ENCODE measurements at places on chromosomes 2 and 18. TPM values are rescaled to one million over a fixed set of nuclear protein-coding genes. Genes with fewer than 3 reads are reported as not detected.

Gene CACNB4
- 0.56 TPM for total RNA-seq

Gene GKN1
- total RNA-seq = not detected

Gene SCYGR7
- not detected for total RNA-seq

Gene CHRNG
- not detected for total RNA-seq

Gene NIF3L1
- total RNA-seq = 13.3 TPM

Gene RAX
- not detected for total RNA-seq

DNA sequence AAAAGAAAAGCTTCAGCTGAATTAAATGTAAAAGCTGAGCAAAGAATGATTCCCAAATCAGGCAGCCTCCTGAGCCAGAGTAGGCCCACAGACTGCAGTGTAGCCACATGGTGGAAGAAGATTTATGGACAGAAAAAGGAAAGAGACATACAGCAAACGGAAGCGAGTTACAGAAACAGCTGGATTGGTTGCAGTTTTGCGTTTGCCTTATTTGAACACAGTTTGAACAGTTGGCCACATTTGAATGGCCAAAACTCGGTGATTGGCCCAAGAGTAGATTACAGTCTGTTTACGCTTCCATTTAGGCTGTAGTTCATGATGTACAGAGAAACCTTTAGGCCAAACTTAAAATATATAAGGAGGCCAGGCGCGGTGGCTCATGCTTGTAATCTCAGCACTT, 35.1 kb downstream of the SH2D6 start:
- no peak overlapping the region for H3K27ac ChIP-seq
- H3K27me3 ChIP-seq = no peaks in the 10 kb centered on the region
- DNase-seq = no peak
- H3K36me3 ChIP-seq = no peaks in the 10 kb centered on the region
- no peaks in the 10 kb centered on the region for H3K4me1 ChIP-seq

- H3K27me3 ChIP-seq = no peaks in the 10 kb centered on the region
- no peak overlapping the region for H3K27ac ChIP-seq
- no peaks in the 10 kb centered on the region for H3K4me1 ChIP-seq
These were observed 188.8 kb upstream of the EPC2 start for GRCh38 chr2:148455791-148456190.

DNA sequence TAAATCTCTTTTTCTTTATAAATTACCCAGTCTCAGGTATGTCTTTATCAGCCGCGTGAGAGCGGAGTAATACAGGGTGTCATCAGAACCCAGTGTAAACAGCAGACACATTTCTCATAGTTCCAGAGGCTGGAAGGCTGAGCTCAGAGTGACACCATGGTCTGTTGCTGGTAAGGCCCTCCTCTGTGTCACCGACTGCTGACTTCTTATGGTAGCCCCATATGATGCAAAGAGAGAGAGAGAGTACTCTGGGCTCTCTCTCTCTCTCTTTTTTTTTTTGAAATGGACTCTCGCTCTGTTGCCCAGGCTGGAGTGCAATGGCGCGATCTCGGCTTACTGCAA, 60.0 kb downstream of the SNORC start:
- H3K36me3 ChIP-seq = no peaks in the 10 kb centered on the region
- H3K4me1 ChIP-seq = peaks cover 10% of the 10 kb centered on the region
- peaks cover 16% of the 10 kb centered on the region for H3K27me3 ChIP-seq
- no peak for DNase-seq
- no peak overlapping the region for H3K27ac ChIP-seq

DNA sequence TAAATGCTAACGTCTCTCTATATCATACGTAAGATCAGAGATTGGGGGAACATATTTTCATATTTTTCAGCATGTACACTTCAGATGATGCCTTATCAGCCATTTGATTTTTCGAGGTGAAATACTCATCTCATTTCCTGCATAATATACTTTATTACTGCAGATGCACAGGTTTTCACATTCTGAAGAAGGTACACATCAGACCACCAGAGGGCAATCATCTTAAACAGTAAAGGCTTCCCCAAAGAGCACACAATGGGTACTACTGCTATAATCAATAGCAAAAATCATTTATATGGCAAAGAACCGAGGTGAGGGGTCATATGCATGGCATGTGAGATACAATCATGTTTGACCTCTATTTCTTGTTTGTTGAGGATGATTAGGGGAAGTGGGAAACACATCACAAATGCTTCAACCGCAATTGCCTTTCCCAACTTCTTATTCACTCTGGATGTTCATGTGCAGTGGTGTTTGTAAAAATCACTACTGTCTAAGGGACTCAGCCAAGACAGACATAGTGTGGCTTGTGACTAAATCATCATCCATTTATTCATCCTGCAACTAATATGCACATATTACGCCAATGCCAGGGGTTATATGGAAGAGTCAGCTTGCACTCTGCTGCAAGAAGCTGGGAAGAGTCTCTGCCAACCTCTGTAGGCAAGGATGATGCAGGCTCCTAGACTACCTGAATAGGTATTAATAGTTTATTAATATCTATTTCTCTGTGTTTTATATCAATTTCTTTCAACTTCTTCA, 118.7 kb downstream of the EPB41L3 start:
- H3K4me3 ChIP-seq = no peak overlapping the region
- H3K27me3 ChIP-seq = no peaks in the 10 kb centered on the region
- H3K4me1 ChIP-seq = no peaks in the 10 kb centered on the region

DNA sequence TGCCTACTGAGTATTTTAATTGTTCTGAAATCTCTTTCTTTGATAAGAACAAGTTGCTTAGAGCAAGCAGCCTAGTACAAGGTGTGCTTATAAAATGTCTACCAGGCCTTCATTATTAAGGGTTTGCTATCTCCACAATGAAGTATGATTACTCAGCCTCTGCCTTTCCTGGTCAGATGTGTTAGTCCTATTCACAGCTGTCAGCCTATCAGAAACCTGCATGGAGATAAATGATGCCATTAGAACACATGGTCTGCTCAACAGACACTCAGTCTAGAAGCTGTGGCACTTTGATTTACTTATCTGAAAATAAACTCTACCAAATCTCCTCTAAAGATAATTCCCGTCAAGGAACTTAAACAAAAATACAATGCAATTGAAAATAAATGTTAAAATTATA, 448.7 kb downstream of the ERBB4 start:
- no peak overlapping the region for H3K27ac ChIP-seq
- H3K4me3 ChIP-seq = no peak overlapping the region
- H3K36me3 ChIP-seq = no peaks in the 10 kb centered on the region

- H3K4me3 ChIP-seq = no peak overlapping the region
- H3K4me1 ChIP-seq = no peaks in the 10 kb centered on the region
- DNase-seq = no peak
- peaks cover 17% of the 10 kb centered on the region for H3K36me3 ChIP-seq
These were observed 108.3 kb downstream of the MGAT5 start for GRCh38 chr2:134362152-134362668.

DNA sequence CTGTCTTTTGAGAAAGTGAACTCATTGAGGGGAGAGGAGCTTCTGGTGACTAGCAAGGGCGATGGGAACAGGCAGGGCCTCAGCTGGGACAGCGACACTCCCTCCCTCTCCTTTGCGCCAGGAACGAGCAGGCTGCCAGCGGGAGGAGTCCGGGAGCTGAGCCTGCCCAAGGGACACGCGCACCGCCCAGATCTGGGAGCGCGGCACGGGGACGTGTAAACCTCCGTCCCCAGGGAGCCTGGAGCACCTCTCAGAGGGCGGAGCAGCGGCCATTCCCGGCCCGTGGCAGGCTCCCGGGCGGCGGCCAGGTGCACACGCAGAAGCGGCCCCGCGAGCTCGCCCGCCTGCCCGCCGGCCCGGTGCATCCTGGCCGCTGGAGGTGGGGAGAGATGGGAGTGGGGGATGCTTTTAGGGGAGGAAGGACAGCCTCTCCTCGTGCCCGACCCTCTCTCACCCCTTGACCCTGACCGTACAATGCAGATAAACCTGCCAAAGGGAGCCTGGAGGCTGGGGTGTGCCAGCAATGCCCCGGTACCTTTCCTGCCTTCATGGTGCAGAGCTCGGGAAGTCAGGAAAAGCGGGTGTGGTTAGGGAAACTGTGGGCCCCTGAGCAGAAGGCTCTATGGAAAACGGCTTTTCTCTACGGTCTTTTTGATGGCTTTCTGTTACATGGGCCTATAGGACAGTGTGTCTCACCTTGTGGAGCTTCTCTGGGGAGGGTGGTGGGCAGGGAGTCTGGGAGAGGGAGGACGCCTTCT, 2.2 kb downstream of the AQP4 start:
- H3K36me3 ChIP-seq = no peaks in the 10 kb centered on the region
- DNase-seq = no peak
- H3K4me1 ChIP-seq = no peaks in the 10 kb centered on the region
- no peak overlapping the region for H3K27ac ChIP-seq
- H3K27me3 ChIP-seq = no peaks in the 10 kb centered on the region
- no peak overlapping the region for H3K4me3 ChIP-seq
